ENCODE measurements at places on chromosomes 7 and 10. TPM values are rescaled to one million over a fixed set of nuclear protein-coding genes. Genes with fewer than 3 reads are reported as not detected.

Gene SCART1
- 1.5 TPM for total RNA-seq

GRCh38 chr7:12475362-12476063, 71.8 kb upstream of the VWDE start:
- H3K4me1 ChIP-seq: no peaks in the 10 kb centered on the region
- H3K4me3 ChIP-seq: no peak overlapping the region
- DNase-seq: no peak
- no peak overlapping the region for H3K27ac ChIP-seq
- H3K36me3 ChIP-seq: no peaks in the 10 kb centered on the region

GRCh38 chr10:24313283-24313682, 104.3 kb downstream of the KIAA1217 start:
- DNase-seq: no peak
- no peak overlapping the region for H3K27ac ChIP-seq
- H3K4me1 ChIP-seq: no peaks in the 10 kb centered on the region
- no peaks in the 10 kb centered on the region for H3K36me3 ChIP-seq

Gene SRGN
- total RNA-seq: 1,242 TPM

Measured in activated T-helper 1 cell treated with anti-CD3 and anti-CD28 coated beads, Interleukin-12 subunit alpha, Interleukin-12 subunit beta, Interleukin-2, Interleukin-4 antibody, amounts not matched to agents 30 ng/mL and 10 ng/mL and 1 ng/mL, durations not matched to agents 14 hours and 24 hours and 36 hours (primary cell).